Osteoblast (primary cell): ENCODE measurements at places on chromosomes 1 and 21.

GRCh38 chr1:64526312-64526711 lies 56.4 kb downstream of the CACHD1 start:
- H3K4me1 ChIP-seq = peaks cover 18% of the 10 kb centered on the region
- no peaks in the 10 kb centered on the region for H3K36me3 ChIP-seq
- DNase-seq = no peak
- no peaks in the 10 kb centered on the region for H3K27me3 ChIP-seq
- H3K4me3 ChIP-seq = no peak overlapping the region

DNA sequence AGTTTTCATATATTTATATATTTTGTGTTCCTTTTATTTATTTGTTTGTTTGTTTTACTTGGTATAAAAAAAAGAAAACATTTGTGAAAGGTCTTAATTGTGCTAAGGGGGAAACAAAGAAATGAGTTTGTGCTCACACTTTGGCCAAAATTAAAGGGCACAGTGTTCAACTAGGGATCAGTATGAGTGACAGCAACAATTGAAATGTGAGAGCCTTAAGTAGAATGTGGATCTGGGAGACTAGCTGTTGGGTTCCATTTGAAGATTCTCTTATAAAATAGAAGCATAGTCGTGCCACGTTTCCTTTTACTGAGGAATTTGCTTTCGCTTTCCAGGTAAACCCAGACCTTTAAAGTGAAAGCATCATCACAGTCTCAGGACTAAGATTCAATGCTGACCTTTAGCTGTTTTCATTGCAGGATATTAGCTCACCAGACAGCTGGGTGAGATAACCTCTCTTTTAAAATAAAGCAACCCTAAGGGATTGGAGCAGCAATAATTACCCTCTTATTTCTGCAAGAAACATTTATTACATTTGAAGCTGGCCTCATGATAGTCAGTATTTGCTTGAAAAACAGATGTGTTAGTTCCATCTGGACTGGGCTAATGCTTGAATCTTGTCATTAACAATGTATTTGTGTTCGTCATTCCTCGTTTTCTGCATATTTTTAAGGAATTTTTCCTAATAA lies 37.1 kb upstream of the CD55 start:
- peaks cover 3% of the 10 kb centered on the region for H3K27me3 ChIP-seq
- H3K27ac ChIP-seq = no peak overlapping the region
- H3K4me1 ChIP-seq = no peaks in the 10 kb centered on the region
- no peak overlapping the region for H3K4me3 ChIP-seq
- no peak for DNase-seq

DNA sequence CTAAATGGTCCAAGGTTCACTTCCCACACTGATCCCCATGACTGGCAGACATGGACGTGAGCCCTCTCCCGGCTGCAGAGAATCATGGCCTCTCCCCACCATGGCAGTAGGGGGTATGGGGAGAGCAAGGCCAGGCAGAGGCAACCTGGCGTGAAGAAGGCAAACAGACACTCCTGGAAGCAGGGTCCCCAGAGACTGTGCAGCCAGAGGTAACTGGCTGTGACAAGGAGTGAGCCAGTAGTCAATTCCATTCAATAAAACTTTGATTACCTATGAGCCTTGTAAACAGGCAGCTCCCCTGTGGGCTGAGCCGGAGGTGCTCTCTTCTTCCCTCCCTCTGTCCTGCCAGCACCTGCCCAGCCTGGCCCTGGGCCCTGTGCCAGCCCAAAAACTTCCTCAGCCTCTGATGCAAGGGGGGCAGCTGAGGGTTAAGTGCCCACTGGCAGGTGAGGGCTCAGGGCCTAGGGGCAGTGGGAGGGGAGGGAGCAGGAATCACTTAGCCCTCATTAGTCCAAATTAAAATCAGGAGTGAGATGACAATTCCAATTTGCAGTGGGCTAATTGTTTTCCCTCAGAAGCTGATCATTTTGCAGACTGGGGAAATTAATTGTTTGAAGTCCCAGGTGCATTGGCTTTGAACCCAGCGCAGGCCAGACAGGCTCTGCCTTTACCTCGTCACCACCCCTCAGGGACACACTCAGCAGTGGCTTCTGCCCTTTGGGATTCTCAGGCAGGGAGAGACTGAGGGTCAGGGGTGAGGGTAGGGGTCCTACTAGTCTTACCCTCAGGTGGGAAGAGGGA lies 35.6 kb downstream of the LRRN2 start:
- H3K4me1 ChIP-seq = no peaks in the 10 kb centered on the region
- no peak for DNase-seq
- peaks cover 27% of the 10 kb centered on the region for H3K27me3 ChIP-seq
- no peak overlapping the region for H3K4me3 ChIP-seq

DNA sequence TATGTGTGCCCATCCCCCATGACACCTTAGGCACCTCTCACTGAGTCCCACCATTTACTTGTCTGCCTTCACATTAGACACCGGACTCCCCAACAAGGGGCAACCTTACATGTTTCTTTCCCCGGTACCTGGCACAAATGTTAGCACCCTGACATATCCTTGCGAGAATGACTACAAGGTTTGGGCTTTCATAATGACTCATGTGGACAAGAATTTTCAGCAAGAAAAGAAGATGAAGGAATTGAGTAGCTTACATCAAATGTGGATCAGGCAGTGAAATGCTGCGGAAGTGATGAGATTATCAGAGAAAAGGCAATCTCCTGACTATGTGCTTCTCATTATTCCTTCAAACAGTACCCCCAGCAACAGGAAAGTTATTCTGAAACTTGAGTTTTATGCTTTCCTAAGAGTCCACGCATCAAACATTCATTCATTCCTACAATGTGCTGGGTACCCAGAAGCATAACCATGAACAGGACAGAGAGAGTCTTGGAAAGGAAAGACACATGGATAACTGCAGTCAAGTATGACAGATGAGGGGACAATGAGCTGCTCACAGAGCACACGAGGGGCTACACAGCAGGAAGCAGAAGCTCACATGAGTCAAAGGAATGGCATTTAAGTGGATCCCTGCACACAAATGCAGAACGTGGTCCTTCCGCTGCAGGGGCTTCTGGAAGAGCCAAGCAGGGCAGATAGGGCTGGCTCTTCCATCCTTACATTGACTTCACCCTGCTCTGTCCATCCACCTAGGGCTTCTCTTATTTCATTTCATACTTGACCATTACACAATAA lies 112.1 kb downstream of the PCNX2 start:
- H3K36me3 ChIP-seq = peaks cover 5% of the 10 kb centered on the region
- no peak overlapping the region for H3K27ac ChIP-seq
- peaks cover 4% of the 10 kb centered on the region for H3K4me1 ChIP-seq
- no peaks in the 10 kb centered on the region for H3K27me3 ChIP-seq
- no peak for DNase-seq

GRCh38 chr21:16007943-16008342 lies 278.2 kb downstream of the USP25 start:
- no peaks in the 10 kb centered on the region for H3K27me3 ChIP-seq
- no peak overlapping the region for H3K4me3 ChIP-seq
- no peak overlapping the region for H3K27ac ChIP-seq
- peaks cover 5% of the 10 kb centered on the region for H3K4me1 ChIP-seq
- no peaks in the 10 kb centered on the region for H3K36me3 ChIP-seq

- H3K36me3 ChIP-seq = no peaks in the 10 kb centered on the region
- no peak overlapping the region for H3K27ac ChIP-seq
- H3K4me3 ChIP-seq = no peak overlapping the region
- no peak for DNase-seq
- no peaks in the 10 kb centered on the region for H3K27me3 ChIP-seq
Observed at GRCh38 chr1:203596673-203597210, 29.9 kb upstream of the ATP2B4 start.

- no peaks in the 10 kb centered on the region for H3K27me3 ChIP-seq
- no peaks in the 10 kb centered on the region for H3K4me1 ChIP-seq
- peak; percentile 39 for DNase-seq
- no peak overlapping the region for H3K27ac ChIP-seq
Observed at GRCh38 chr21:46374761-46375389, 50.9 kb downstream of the PCNT start.

- H3K36me3 ChIP-seq = no peaks in the 10 kb centered on the region
- peaks cover 14% of the 10 kb centered on the region for H3K4me1 ChIP-seq
- H3K27ac ChIP-seq = no peak overlapping the region
- H3K27me3 ChIP-seq = no peaks in the 10 kb centered on the region
- no peak for DNase-seq
Observed at GRCh38 chr1:51624855-51625254, 8.0 kb downstream of the OSBPL9 start.

- H3K27me3 ChIP-seq = peaks cover 3% of the 10 kb centered on the region
- no peak for DNase-seq
- peaks cover 6% of the 10 kb centered on the region for H3K4me1 ChIP-seq
- H3K4me3 ChIP-seq = no peak overlapping the region
- no peaks in the 10 kb centered on the region for H3K36me3 ChIP-seq
Observed at GRCh38 chr1:171313319-171313834, 606 bp upstream of the FMO4 start.

GRCh38 chr1:37723390-37724078 lies 31.2 kb downstream of the CDCA8 start:
- peaks cover 14% of the 10 kb centered on the region for H3K4me1 ChIP-seq
- H3K27ac ChIP-seq = no peak overlapping the region
- peaks cover 46% of the 10 kb centered on the region for H3K27me3 ChIP-seq
- no peaks in the 10 kb centered on the region for H3K36me3 ChIP-seq
- H3K4me3 ChIP-seq = no peak overlapping the region
- peak; percentile 91 for DNase-seq

DNA sequence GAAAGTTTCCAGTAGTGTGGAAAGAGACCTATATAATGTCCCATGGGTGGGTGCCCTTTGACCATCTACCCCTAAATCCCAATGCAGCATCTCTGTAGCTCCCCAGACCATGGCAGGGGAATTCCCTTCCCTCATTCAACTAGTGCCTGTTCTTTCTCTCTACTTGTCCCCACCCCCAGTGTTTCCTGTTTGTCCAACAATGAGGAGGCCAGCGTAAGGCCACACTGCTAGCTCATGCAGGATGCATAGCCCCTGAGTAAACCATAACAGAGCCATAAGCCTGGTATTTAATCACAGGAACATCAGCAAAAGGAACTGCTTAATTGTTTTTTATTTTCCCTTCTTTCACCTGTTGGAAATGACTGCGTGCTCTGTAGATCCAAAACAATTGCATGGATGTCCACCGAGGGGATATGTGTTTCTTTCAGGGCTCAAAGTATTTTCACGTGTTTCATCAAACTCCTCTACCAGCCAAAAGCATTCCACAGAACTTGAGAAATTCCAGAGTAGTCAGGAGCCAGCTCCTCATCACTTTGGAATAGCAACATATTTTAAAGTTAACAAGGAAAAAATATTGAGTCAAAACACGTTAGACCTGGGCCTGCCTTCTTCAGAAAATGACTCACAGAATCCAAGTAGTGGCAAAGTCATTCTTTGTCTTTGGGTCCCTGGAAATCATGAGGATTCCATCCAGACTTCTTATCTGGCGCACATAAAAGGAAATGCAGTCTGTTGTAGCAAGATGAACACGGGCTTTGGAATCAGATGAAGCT lies 162.5 kb upstream of the SGIP1 start:
- no peaks in the 10 kb centered on the region for H3K27me3 ChIP-seq
- peak overlapping the region; percentile 77 for H3K27ac ChIP-seq
- H3K4me1 ChIP-seq = peaks cover 45% of the 10 kb centered on the region
- peaks cover 45% of the 10 kb centered on the region for H3K36me3 ChIP-seq
- H3K4me3 ChIP-seq = no peak overlapping the region

DNA sequence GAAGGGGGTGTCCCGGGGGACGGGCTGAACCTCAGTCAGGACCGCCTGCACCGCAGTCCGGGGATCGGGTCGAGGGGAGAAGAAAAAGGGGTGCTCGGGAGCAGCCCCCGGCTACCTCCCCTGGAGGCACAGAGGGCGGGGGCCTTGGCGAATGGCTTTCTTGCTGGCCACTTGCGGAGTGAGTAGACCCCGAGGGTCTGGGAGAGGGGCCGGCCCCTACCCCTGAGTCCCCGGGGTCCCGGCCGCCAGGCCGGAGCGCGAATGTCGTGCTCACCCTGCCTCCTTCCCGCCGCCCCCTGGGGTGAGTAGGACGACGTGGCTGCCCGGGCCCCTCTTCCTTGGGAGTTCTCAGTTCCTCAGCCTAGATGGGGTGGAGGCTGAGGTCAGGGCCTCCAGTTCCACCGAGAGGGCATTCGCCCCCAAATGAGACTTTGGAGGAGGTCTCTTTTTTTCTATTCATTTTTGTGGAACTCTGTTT lies 113.0 kb downstream of the OSBPL9 start:
- DNase-seq = peak; percentile 81
- peak overlapping the region; percentile 67 for H3K27ac ChIP-seq
- H3K4me1 ChIP-seq = peaks cover 14% of the 10 kb centered on the region
- H3K27me3 ChIP-seq = no peaks in the 10 kb centered on the region
- H3K4me3 ChIP-seq = peak overlapping the region; percentile 87

GRCh38 chr1:2208309-2209239 lies 14.0 kb upstream of the FAAP20 start:
- peak overlapping the region; percentile 95 for H3K27ac ChIP-seq
- H3K4me1 ChIP-seq = peaks cover 45% of the 10 kb centered on the region

DNA sequence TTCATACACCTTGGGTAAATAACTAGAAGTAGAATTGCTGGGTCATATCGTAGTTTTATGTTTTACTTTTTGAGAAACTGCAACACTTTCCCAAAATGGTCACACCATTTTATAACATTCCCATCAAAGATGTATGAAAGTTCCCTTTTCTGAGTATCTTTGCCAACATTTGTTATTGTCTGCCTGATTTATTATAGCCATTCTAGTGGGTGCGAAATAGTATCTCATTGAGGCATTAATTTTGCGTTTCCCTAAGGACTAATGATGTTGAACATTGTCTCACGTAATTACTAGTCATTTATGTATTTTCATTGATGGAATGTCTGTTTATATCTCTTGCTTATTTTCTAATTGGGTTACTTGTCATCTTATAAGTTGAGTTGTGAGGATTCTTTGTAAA lies 3.4 kb downstream of the PRKAA2 start:
- H3K36me3 ChIP-seq = no peaks in the 10 kb centered on the region
- H3K27ac ChIP-seq = no peak overlapping the region
- no peak overlapping the region for H3K4me3 ChIP-seq

GRCh38 chr1:78855258-78855657 lies 151.3 kb downstream of the ADGRL4 start:
- H3K36me3 ChIP-seq = no peaks in the 10 kb centered on the region
- H3K4me1 ChIP-seq = no peaks in the 10 kb centered on the region
- no peaks in the 10 kb centered on the region for H3K27me3 ChIP-seq
- H3K27ac ChIP-seq = no peak overlapping the region
- no peak overlapping the region for H3K4me3 ChIP-seq

- peak overlapping the region; percentile 33 for H3K4me3 ChIP-seq
- peak; percentile 95 for DNase-seq
Observed at GRCh38 chr1:16122350-16122881, 33.5 kb downstream of the EPHA2 start.

GRCh38 chr1:15574741-15575140 lies 10.1 kb downstream of the AGMAT start:
- DNase-seq = no peak
- H3K27ac ChIP-seq = no peak overlapping the region
- H3K4me3 ChIP-seq = no peak overlapping the region
- peaks cover 7% of the 10 kb centered on the region for H3K4me1 ChIP-seq

GRCh38 chr1:113517983-113518382 lies 127.7 kb downstream of the MAGI3 start:
- no peaks in the 10 kb centered on the region for H3K27me3 ChIP-seq
- H3K4me3 ChIP-seq = no peak overlapping the region
- H3K4me1 ChIP-seq = peaks cover 12% of the 10 kb centered on the region
- no peak for DNase-seq

DNA sequence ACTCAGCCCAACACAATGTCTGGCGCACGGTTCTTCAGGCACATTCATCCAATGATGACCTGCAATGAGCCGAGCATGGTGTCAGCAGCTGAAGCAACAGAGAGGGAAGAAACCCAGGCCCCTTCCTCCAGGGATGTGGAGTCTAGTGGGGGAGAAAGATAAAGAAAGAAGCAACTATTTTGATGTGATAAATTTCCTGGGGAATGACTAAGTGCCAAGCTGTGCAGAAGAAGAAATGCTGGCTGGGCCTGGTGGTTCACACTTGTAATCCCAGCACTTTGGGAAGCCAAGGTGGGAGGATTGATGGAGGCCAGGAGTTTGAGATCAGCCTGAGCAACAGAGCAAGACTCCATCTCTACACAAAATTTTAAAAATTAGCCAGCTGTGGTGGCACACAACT lies 561.8 kb downstream of the KIF26B start:
- peak overlapping the region; percentile 20 for H3K4me3 ChIP-seq
- peaks cover 15% of the 10 kb centered on the region for H3K4me1 ChIP-seq
- peaks cover 2% of the 10 kb centered on the region for H3K27me3 ChIP-seq
- DNase-seq = no peak
